ENCODE measurements at places on chromosomes 1 and 21.

DNA sequence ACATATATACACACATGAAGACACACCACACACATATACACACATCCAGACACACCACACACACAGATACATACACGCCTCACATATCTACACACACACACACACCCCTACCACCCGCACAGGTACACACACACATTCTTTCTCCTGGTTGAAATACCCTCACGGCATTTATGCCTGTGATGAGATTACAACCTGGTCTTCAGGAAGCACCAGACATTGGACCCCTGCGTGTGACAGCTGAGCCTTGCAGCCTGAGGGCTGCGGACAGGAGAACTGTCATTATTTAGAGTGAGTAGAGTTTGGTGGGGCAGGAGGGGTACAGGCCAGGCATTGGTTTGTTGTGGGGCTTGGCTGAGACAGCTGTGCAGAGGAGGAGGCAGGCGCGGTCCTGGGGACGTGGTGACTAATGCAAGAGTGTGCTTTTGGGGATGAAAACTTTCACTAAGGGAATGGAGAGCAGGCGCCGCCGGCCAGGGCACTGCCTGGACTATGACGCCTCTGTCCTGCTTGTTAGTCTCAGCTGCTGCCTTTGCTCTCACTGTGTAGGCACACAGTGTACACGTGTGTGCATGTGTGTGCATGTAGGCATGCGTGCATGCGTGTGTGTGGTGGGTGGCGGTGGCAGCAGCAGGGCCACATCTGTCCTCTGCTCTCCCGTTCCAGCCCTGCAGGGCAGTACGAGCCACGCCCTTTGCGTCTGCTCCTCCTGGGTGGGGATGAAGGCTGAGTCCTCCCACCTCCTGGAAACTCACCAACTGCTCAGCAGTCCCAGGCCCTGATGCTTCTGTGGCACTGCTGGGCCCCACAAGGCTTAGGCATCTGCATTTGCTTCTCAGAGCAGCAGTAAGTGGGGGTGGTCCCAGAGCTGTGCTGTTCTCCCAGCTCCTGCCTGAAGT lies 57.6 kb downstream of the SPSB1 start:
- no peak for DNase-seq

GRCh38 chr1:167083066-167083665 lies 7.0 kb downstream of the GPA33 start:
- no peak for DNase-seq

GRCh38 chr1:91501523-91501851 lies 836 bp downstream of the CDC7 start:
- DNase-seq, result no peak

DNA sequence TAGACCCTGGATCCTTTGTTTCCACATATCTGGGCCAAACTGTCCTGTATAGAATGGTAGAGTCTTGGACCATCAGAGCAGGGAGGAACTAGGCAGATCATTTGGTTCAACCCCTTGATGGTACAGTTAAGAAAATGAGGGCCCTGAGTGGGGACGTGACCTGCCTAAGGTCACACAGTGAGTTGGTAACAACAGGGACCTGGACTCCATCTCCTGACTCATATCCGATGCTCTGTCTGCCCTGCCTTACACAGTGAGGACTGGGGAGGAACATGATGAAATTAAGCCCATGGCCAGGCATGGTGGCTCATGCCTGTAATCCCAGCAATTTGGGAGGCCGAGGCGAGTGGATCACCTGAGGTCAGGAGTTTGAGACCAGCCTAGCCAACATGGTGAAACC lies 440.2 kb downstream of the PTPRU start:
- DNase-seq, result no peak

- peak; percentile 79 for DNase-seq
These were observed at the start of gene MACF1 for GRCh38 chr1:39204441-39205081. Gene MACF1 (plus strand): TSS chr1:39204695. CDS start chr1:39205023, 328 bp downstream.

DNA sequence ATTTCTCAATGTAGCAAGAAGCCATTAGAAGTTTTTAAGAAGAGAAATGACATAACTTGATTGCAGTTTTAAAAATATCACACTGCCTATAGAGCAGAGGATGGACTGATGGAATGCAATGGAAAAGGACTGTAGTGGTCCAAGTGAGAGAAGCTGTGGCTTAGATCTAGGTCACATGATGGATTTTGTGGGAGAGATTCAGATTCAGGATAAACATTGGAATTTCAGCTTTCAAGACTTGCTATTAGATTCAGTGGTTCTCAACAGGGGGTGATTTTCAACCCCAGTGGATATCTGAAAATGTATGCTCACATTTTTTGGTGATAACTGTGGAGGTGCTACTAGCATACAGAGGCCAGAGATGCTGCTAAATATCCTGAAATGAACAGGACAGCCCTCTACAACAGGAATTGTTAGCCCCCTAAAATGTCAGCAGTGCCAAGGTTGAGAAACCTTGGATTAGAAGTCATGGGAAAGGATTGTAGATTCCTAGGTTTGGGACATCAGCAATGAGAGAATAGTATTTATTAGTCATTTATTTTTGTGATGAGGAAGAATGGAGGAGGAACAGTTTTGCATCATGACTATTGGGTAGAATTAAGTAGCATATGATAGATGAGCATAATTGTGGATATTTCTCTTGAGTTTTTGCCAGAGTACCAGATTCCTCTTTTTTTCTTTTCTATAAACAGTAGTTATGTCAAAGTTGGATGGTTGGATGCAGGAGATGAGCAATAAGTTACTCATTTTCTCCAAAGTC lies 30.1 kb upstream of the KCNK2 start:
- no peak for DNase-seq

All from pulmonary artery endothelial cell (primary cell).